ENCODE measurements at places on chromosomes 2 and 18.

DNA sequence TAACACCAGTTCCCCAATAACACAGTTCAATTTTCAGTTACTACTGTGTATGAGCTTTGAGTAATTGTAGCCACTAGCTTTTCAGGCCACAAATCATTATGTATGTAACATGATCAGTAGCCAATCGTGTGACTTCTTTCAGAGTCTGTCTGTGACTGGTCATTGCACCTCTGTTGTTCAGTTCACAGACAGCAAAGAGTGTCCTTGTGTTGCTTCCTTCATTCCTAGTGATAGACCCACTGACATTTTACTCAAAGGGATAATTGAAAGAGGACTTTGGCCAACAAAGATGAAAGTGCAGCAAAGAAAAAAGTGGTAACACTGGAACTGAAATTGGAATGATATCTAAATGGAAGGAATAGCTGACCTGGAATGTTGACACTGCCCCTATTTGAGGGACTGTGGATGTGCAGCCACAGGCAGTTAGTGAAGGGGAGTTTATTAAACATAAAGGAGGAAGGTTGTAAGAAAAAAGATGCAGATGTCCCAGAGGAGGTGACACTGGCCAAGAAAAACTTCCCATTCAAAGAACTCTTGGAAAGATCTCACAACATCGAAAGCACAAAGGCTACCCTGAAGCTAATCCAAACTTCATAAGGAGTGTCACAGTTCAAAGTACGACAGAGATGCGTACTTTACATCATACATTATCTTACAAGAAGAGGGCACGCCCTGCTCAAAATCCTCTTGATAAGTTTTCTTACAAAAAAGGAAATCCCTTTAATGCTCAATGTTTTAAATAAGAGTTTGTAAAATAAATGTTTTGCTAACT lies 19.3 kb downstream of the TTC39C start:
- DNase-seq, result no peak

- DNase-seq, result no peak
Measured at GRCh38 chr2:226256709-226257376, 542.8 kb downstream of the IRS1 start.

DNA sequence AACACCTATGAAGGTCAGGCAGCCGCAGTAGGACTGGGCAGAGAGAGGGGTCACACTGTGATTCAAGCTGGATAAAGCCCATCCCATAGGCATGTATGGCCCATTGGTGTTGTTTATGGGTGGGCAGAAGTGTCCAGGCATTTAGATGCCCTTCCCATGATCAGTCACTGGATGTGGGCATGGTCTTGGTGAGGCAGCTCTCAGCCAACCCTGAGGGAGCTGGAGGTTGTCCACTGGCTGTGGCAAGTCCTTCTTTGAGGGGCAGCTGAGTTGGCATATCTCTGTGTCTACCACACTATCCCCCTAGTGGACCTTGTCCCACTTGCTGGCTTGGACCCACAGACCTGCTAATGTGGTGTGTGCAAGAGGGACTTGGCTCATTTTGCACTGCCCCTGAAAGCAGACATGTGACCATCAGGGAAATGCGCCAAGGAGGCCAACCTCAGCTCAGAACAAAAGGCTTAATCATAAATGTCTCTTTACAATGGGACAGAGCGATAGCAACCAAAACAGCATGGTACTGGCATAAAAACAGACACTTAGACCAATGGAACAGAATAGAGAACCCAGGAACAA lies 82.0 kb downstream of the TMEM17 start:
- DNase-seq, result no peak

GRCh38 chr2:190563109-190563508 lies 28.6 kb upstream of the NEMP2 start:
- DNase-seq, result no peak

DNA sequence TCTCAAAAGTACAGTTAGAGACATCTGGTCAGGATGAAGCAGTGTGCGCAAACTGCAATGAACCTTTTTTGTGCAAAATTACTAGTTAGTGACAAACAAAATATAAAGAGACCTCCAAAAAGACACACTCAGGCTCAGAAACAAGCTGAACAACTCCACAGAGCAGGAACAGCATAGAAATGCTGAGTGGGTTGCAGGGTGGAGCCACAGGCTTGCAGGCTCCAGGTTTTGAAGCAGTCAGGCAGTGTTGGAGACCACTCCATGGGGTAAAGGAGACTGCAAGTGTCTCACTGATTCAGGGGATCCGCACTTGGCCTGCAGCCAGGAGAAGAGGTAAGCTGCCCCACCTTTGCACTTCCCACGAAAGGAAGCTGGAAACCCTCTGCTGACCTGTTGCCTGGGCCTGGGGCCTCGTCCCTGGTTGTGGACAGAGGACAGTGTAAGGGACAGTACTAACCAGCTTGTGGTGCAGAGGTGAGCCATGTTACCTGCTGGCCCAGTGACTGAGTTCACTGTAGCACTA lies 36.4 kb downstream of the CFAP221 start:
- DNase-seq, result no peak

GRCh38 chr2:150571121-150571520 lies 83.7 kb upstream of the RND3 start:
- DNase-seq, result no peak

DNA sequence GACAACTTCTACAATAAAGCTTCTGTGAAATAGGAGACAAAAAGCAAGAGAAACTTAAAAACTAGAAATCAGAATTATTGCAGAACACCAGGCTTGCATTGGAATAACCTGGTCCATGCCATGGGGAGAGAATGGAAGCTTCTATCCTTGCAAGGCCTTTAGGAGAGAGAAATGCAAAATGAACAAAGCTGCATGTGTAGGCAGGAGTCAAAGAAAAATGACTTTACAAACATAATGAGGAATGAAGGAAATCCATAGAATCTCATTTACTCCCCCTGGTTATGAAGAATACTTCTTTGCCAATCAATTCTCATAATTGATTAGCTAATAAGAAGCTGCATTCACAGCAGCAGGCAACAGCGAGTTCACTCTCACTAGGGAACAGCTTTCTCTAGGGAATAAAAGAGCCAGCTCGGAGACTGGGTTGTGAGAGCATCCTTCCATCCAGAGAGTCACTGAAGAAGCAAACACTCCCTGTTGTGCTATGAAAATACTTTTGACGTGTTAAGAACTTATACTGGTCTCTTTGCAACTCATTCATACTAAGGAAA lies 235.9 kb upstream of the LRATD1 start:
- no peak for DNase-seq

DNA sequence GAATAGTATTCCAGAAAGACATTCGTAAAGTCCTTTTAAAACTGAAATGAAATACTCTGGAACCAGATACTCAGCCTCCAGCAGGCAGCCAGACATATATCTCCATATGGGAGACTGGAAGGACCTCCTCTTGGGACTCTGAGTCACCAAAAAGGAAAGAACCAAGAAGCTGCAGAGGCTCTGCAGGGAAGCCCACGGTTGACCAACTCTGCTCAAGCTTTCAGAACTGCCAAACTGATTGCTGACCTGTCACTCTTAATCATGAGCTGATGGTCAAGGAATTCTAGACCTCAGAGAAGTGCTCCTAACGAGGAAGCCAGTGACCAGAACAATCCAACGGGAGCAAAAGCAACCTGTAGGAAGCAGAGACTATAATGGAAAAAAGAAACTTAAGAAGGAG lies 434.7 kb downstream of the EIPR1 start:
- no peak for DNase-seq

GRCh38 chr2:31251018-31251417 lies 17.1 kb downstream of the EHD3 start:
- DNase-seq, result no peak

Measured in ACHN (cell line).